ENCODE measurements at places on chromosomes 1 and 21.

DNA sequence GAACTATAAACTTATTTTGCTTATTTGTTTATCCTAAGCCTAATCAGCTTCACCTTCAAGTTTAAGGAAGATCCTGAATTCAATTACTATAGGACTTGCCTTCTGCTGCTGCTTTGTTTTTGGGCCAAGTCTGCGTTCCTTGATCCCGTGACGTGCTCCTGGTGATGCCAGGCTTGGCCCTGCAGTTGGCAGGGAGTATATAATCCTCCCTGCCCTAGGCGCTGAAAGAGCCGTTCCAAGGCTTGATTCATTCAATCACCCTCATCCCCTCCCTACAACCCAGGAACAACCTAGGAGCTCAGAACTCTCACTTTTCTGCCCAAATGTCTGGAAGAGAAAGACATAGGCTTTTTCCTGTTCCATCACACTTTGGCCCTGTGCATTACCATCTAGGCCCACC lies 12.4 kb upstream of the LRRN2 start:
- no peak for DNase-seq

GRCh38 chr1:205066141-205066818 lies 18.0 kb downstream of the TMEM81 start:
- DNase-seq = no peak

GRCh38 chr1:183272390-183272848 lies 86.4 kb downstream of the LAMC2 start:
- no peak for DNase-seq

- no peak for DNase-seq
These were observed 29.9 kb downstream of the PMVK start for GRCh38 chr1:154906621-154907081.

DNA sequence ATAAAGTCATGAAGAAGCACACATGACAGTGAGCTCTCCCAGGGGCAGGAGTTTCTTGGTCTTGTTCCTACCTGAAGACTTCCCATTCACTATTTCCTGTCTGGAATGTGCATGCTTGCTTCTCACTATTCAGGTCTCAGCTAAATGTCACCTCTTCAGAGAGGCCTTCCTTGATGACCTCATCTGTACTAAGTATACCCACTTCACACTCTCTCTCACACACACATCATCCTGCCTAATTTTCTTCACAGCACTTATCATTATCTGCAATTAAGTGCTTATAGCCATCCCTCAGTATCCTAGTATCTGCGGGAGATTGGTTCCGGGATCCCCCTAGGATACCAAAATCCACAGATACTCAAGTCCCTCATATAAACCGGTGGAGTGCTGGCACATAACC lies 146.4 kb upstream of the IVNS1ABP start:
- no peak for DNase-seq

DNA sequence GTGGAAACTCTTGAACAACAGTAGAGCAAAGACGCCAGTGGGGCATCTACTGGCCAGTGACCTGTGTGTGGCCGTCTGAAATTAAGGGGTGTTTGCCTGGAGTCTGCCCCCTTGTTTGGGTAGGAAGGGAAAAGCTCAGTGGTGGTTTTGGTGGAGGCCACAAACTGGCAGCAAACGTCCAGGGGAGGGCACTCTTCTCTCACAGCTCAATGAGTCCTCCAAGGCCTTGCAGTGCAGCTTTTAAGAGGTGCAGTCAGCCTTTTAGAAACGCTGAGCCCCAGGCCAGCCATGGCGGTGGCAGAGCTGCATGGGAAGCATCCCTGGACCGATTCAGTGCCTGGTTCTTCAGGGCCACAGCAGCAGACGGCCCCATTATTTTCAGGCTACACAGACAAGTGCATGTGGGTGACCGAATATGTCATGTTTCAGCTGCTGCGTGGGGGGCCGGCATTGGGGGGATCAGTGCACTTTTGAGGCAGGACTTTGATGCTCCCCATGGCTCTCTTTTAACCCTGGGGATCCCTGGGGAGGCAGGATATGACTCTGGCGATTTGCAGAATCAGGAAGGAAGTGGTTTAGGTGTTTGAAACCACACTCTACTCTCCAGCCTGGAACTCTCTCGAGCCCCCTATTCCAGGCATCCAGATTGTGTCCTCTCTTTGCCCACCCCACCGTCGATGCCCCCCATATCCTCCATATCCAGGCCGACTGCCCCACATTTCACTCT lies 414.0 kb downstream of the PRDM2 start:
- DNase-seq = no peak

- DNase-seq = no peak
These were observed 9.9 kb upstream of the MPL start for GRCh38 chr1:43327549-43328292.

DNA sequence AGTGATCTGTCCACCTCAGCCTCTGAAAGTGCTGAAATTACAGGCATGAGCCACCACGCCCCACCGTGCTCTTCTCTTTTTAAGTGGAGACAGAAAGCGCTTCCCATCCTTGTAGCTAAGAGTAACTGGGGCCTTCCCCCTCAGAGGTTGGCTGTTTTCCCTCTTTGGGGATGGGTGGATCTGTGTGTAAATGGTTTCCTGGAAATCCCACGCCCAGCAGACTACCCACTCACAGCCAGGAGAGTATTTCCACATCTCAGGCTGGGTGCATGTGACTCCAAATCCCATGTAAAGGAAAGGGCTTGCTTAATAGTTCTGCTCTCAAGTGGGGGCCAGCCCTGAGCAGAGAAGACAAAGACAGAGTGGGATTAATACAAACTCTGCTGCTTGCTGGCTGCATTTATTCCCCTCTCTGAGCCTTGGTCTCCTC lies 19.6 kb upstream of the TCEA3 start:
- DNase-seq = no peak

DNA sequence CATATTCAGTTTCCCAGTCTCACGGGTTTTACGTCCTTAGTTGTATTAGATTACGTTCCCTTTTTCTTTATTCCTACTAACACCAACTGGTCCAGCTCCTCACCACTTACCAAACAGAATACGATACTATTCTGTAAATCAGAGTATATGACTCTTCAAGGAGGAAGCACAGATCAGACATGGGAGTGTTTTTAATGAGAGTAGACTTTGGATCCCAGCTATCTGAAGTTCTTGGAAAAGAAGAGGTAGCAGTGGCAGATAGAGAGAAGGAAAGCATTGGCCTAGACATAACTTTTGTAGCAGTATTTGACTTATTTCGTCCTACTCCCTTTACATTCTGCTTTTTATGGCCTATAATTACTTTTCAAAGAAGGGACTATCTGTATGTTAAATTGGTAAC lies 24.1 kb upstream of the PLA2G4A start:
- DNase-seq = no peak

DNA sequence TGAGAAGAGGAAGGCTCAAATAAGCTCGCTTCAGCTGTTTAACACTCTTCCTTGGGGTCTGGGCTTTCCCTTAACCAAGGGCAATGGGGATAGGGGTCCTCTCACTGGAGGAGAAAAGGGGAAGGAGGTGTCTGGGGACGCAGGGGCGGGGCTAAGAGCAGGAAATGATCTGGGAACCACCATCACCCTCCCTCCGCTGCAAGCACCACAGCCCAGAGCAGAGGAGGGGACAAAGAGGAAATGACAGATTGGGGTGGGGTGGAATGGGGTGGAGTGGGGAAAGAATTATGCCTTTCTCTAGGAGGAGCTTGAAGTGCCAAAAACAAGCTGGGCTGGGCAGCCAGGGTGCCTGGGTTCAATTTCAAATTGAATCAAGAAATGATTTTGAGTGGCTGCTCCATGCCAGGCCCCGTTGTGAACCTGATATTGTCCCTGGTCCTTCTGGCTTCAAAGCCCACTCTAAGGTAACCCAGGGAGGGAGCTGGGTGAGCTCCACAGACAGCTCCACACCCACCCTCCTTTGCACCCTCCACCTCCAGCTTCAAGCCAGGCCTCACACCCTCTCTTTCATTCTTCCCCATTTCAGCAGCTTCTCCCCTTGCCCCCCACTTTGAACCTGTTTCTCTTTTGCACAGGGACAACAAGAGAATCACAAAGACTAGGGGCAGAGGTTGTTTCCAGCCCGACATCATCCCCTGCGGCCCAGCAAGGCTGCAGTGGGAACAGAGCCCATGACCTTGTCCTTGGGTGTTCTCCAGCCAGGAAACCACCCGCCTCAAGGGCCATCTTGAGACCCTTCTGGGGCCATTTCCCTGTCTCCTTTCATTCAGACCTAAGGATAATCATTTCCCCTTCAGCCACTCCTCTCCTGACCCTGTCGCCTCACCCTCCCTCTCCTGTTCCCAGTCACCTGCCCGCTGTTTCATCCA lies 1.1 kb downstream of the ARHGAP30 start:
- DNase-seq = peak; percentile 67

Data from stimulated activated CD8-positive, alpha-beta memory T cell treated with anti-CD3 and anti-CD28 coated beads, Interleukin-2, amount 100 ng/mL, for 1 hour (primary cell).